ENCODE measurements at places on chromosomes 1 and 21. TPM values are rescaled to one million over a fixed set of nuclear protein-coding genes. Genes with fewer than 3 reads are reported as not detected.

Gene KCNA3
- not detected for total RNA-seq

Gene AJAP1
- 1.00 TPM for total RNA-seq

Gene CD55
- 317 TPM for total RNA-seq

Gene CD34
- 42.1 TPM for total RNA-seq

Gene ANGPTL3
- total RNA-seq: not detected

Gene IFI44L
- total RNA-seq: 37.1 TPM

Gene C1orf216
- 8.2 TPM for total RNA-seq

Gene SLC25A34
- 0.05 TPM for total RNA-seq

Gene BEST4
- not detected for total RNA-seq

Gene THEM5
- total RNA-seq: not detected

Gene PADI4
- not detected for total RNA-seq

Gene GNPAT
- total RNA-seq: 59.6 TPM

Gene NFIA
- total RNA-seq: 12.2 TPM

Gene TGFB2
- 2.5 TPM for total RNA-seq

Gene FAM20B
- total RNA-seq: 23.0 TPM

Gene SERINC2
- total RNA-seq: 17.3 TPM

Gene LAMB3
- 33.9 TPM for total RNA-seq

Gene GBP4
- total RNA-seq: 22.5 TPM

Gene TCEA3
- total RNA-seq: 0.40 TPM

Gene AGBL4
- not detected for total RNA-seq

Gene ACOT11
- 3.3 TPM for total RNA-seq

Gene CENPF
- total RNA-seq: 48.2 TPM

Gene SHE
- total RNA-seq: 39.5 TPM

Gene FCER1A
- not detected for total RNA-seq

Gene LRRC53
- total RNA-seq: not detected

Gene SEMA4A
- 1.1 TPM for total RNA-seq

Gene PKP1
- total RNA-seq: 0.15 TPM

Gene ERICH3
- not detected for total RNA-seq

Data from mammary microvascular endothelial cell (primary cell).